DND-41 (cell line): ENCODE measurements at places on chromosomes 7 and 10.

- peak; percentile 57 for DNase-seq
Observed at GRCh38 chr7:142353147-142354060, 95.5 kb upstream of the PRSS58 start.

- no peak for DNase-seq
Observed at GRCh38 chr7:114940220-114940619, 18.3 kb downstream of the MDFIC start.

DNA sequence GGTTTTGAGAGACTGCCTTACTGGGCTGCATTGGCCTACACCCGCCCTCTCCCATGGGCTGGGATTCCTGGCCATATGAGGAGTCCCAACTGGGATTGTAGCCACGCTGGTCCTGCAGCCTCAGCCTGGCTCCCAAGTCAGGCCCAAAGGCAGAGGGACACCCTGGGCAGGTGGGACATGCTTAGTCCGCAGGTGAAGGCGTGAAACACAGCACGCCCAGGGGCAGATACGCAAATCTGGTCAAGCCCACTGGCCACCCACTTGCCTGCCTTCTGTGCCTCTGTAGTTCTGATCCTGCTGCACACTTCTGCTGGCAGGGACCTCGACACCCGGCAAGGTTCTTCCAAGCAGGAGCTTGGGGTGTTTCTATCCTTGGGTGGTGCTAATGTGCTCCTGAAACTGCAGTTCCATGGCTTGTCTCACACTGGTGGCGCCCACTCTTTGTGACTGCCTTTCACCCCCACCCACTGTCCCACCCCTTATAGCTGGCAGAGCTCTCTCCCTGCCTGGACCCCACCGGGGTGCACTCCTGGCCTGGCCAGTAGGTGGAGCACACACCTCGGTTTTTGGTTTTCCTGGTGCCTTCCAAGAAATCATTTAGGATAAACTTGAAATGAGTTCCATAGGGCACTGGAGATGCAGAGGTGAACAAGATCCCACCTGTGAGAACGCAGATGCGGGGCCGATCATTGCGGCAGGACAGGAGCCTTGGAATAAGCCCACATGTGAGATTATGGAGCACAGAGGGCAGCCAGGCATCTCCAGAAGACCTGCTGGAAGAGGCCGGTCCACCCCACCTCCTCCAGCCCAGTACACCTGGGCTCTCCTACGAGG lies 47.9 kb downstream of the MKI67 start:
- DNase-seq: peak; percentile 63

DNA sequence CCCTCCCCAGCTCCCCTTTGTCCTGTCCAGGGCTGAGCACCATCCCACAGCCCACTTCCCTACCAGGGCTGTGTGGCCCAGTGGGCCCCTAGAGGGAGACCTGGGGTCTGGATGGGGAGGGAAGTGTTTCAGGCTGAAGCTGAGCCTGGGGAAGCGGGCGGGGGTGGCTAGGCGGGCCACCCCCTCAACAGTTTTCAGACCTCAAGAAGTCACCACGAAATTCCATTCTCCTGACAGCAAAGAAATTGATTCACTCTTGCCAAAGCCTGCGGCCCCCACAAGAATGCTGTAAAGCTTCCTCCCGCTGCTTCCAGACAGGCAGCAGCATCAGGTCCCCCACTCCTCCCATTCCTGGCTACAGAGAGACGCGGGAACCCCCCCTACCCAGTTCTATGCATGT lies 2.5 kb upstream of the LFNG start:
- DNase-seq: no peak

GRCh38 chr7:135274495-135275268 lies 41.0 kb downstream of the STRA8 start:
- peak; percentile 76 for DNase-seq

DNA sequence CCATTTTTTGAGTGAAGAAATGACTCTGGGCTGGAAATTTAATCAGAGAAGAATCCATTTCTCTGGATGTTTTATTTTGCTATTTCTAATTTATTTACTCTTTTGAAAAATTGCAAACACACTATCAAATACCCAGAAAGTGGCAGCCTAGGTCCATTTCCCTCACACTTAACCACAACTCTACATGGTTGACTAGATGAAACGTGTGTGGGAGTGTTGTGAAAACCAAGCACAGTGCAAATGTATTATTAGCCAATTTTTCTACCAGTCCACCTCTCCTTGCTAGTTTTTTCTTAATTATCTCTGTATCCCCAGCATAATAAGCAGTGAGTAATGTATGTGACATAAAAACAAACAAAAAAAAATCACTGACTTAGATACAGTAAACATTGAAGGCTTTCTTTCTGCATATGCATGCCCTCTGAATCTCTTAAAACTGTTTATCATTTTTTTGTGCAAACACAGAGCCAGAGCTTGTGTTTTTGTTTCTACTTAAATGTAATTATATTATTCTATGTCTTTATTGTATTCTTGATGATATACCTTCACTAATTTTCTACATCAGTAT lies 30.9 kb downstream of the SCIN start:
- DNase-seq: no peak

DNA sequence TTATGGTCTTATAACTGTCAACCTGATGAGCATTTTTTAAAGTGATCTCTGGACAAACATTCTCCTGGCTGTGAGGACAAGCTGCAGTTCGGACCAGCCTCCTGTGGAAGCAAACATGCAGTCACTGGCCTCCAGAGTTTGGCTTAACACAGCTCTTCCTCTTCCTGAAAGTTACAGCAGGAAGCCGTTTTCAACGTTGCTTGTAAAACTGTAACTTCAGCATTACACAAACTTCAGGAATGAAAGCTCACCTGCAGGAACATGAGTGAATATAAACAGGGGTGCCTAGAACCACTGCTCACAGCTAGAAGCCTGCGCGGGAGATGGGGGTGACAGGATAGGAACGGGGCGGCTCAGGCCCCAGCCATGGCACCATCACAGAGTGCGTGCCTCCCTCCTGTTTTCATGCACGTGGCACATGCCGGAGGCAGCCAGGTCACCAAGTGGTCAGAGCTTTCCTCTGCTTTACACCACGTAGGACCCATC lies 292.9 kb upstream of the PITRM1 start:
- DNase-seq: no peak

DNA sequence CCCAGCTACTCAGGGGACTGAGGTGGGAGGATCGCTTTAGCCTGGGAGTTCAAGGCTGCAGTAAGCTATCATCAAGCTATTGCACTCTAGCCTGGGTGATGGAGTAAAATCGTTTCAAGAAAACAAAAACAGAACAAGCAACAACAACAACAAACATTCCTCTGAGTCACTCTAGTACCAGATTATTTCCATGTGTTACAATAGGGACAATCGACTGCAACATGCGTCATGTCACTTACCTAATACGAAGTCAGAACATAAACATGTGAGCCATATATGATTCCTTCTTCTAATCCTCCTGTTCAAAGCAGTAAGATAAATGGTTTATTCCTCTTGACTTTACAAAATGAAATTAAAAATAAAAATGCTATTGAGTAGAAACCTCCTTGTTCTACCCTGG lies 57.3 kb downstream of the ZNF438 start:
- DNase-seq: no peak

DNA sequence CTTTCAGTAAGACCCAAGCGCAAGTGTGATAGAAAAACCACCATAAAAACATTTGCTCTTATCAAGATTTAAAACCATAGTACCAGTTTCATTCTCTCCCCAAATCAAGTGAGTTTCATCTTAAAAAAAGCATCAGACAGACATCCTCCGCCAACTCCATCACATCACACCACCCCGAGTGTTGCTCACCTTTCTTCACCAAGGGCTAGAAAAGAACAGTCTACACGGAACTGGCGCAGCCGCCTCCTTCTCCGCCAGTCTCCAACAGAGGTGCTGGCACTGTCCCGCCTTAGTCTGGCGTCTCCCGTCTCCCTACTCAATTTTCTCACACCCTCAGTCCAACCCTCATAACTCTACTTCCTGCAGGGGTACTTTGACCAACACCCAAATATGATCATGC lies 46.9 kb upstream of the WIPI2 start:
- DNase-seq: no peak

DNA sequence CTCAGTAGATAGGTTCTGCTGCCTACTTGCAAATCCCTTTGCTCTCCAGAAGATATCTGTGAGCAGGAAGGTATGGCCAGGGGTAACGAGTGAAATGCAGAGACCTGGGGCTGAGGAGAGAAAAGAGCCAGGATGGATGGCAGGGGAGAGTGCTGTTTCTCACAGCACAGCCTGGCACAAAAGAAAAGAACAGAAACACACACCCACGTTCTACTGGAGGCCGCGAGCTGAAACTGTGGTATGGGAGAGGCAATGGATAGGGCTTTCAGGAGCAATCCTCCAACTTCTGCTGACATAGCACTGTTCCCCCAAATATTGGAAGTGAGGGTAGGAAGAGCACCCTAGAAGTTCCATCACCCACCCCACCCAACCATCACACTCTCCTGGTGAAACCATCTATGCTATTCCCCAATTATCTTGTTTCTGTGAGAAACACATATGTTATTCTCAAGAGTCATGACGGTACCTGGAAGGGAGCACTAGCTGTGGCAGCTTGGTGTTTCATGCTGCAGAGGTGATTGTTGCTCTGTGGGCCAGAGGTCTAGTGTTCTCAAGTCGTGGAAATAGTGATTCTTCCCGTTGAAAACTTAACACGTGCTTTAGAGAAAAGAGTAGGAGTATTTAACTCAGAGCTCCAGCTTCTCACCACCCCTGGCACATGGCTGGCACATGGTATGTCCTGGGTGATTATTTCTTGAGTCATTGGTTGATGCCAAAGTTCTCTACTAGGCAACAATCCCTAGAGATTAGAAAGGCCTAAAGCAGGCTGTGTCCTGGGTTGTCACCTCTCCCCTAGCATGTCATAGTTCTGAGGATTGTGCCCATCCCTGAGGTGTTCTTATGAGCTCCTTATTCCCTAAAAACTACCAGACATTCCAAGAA lies 198.3 kb downstream of the PLXNA4 start:
- DNase-seq: no peak

DNA sequence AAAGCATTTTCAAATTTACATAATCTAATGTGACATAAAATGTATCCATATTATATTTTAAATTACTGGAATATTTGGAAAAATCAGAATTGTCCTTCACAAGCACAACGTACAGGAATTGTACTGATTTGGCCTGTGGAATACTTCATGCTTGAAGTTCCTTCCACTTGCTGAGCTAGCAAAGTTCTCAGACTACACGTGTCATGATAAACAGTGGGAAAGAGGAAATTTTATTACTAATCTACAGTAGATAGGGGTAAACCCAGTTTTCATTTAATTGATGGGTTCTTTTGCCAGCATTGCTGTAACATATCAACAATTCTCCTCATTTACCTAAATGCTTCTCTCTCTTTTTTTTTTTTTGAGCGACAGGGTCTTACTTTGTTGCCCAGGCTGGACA lies 45.6 kb upstream of the FIGNL1 start:
- DNase-seq: no peak

DNA sequence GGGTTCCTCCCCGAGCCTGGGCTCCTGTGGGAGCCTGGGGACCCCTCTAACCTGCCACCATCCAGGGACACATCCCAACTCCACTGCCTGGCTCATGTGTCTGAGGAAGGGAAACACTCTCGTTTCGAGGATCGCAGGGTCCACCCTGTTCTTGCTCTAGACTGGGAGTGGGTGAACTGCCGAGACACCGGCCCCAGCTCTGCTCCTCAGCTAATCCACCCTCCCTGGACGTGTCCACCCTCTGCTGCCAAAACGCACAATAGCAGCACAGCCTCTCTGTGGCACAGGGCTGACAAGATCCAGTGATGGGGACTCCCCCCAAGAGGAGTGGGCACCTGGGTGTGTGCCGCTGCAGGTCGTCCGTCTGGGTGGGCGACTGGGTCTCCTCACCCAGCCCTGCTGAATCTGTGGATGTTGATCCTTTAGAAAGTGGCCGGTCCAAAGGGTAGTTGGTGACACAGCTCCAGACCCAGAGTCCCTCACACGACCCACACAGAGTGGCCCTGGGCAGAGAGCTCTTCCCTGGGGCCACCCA lies 65.2 kb upstream of the FAM20C start:
- no peak for DNase-seq

- no peak for DNase-seq
Observed at GRCh38 chr10:123778719-123779517, 112.7 kb downstream of the CPXM2 start.

DNA sequence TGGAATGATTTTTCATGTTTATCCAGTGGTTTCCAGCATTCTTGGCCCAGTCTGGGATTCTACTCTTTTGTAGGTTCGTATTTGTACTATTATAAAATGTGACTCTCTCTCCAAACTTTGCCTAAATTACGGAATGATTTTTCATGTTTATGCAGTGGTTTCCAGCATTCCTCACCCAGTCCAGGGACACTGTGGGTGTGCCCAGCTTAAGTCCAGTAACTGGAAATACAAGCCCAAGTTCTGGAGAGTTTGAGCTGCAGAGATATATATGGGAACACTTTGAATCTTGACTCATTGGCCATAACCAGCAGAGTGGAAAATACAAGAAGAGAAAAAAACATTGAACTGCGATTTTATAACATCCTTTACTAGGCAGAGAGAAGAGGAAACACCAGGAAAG lies 5.9 kb upstream of the MAGI2 start:
- no peak for DNase-seq

GRCh38 chr10:44517635-44518034 lies 132.7 kb upstream of the CXCL12 start:
- DNase-seq: peak; percentile 13

- no peak for DNase-seq
Observed at GRCh38 chr7:127968547-127968946, 62.7 kb downstream of the LRRC4 start.

DNA sequence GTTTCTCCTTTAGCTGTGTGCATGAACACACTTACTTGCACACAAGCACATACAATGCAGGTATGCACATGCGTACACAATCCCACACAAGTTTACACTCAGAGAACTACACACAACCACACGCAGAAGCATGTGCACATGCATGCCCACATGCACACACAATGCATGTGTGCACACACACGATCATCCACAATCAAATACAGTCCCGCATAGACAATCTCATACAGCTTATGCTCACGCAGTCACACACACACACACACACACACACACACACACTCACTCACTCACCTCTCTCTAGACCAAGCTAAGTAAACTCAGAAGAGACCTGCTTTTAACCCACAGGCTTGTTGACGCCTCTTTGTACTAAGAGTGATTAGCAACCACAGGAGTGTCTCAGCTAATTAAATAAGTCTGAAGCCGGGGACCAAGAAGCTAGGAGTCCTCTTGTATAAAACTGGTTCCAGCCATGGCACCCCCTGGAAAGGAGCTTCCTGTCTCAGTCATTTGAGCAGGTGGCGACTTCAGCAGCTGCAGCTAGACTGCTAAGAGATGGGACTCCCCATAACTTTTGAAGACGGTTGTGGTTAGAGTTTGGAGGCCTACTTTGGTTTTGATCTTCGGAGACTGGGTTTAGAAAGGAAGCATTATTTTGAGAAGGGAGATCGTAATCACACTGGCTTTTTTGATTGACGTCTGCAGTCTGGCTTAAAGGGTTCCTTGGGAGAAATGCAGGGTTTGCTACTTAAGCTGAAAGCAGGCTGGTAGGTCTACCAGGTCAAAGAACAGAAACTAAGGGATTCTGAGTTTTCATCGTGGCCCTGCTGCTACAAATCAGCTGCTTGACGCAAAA lies 82.3 kb upstream of the ADRB1 start:
- peak; percentile 92 for DNase-seq
